CD4-positive, alpha-beta T cell treated with Interleukin-12 subunit alpha and Interleukin-12 subunit beta, for 1 hour (primary cell): ENCODE measurements at places on chromosomes 6 and 20.

DNA sequence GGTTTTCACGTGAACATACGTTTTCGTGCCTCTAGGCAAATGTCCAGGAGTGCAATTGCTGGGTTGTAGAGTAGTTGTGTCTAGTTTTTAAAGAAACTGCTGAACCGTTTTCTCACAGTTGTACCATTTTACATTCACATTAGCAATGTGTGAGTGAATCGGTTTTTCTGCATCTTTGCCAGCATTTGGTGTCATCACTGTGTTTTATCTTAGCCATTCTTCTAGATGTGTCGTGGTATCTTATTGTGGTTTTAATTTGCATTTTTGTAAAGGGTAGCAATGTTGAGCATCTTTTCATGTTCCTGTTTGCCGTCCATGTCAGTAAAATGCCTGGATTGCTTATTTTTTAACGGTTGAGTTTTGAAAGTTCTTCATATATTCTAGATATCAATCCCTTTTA is 10.2 kb downstream of the DOK5 start:
- no peak for DNase-seq

- DNase-seq, result no peak
Measured at GRCh38 chr6:156974830-156975261, 197.7 kb downstream of the ARID1B start.

- no peak for DNase-seq
Measured at GRCh38 chr20:21303872-21304586, 898 bp downstream of the XRN2 start.

DNA sequence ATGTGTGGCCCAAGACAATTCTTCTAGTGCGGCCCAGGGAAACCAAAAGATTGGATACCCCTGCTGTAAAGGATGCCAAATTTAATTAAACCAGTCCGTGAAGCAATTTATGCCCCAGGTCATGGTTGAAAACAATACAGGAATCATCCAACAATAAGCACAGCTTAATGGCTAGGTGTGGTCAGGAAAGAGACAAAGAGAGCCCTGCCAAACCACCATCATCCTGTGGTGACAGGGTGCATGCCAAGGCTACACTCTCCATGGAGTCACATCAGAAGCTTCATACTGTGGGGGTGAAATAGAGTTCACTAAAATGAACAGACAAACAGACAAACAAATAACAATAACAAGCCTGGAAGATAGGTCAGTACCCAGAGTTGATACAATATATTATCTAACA is 62.7 kb downstream of the DZANK1 start:
- no peak for DNase-seq

DNA sequence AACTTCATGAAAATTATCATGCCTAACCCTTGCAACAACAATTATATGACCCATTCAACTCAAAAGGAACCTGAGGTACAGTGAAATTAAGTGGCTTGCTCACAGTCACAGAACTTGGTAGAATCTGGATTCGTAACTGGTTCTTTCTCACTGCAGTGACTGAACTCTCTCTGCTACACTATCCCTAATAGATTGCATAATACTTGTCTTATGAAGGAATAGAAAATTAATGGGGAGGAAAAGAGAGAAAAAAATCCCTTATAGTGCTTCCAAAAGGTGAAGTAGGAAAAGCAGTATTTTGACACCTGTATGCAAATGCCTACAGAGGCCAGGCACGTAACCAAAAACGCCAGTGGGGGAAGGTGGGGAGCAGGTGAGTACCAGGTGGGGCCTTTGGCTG is 186.6 kb downstream of the LY86 start:
- no peak for DNase-seq

- no peak for DNase-seq
Measured at GRCh38 chr20:56328861-56329260, 29.9 kb upstream of the FAM210B start.
